ENCODE measurements at places on chromosomes 7 and 10. TPM values are rescaled to one million over a fixed set of nuclear protein-coding genes. Genes with fewer than 3 reads are reported as not detected.

GRCh38 chr10:108421266-108421665 is 1256.8 kb upstream of the SORCS1 start:
- no peak for DNase-seq

The GIMAP4 gene
- total RNA-seq, result 97.8 TPM

- DNase-seq, result peak; percentile 85
Measured at GRCh38 chr7:151876899-151877777, at the start of gene PRKAG2. Gene PRKAG2, minus strand, starts transcription at chr7:151877115. Its CDS starts 495 bp downstream, at chr7:151876620.

GRCh38 chr10:3827266-3827665 is 42.3 kb upstream of the KLF6 start:
- no peak for DNase-seq

GRCh38 chr10:114566064-114566463 is 92.0 kb downstream of the ABLIM1 start:
- no peak for DNase-seq

The DBF4 gene
- 78.7 TPM for total RNA-seq

DNA sequence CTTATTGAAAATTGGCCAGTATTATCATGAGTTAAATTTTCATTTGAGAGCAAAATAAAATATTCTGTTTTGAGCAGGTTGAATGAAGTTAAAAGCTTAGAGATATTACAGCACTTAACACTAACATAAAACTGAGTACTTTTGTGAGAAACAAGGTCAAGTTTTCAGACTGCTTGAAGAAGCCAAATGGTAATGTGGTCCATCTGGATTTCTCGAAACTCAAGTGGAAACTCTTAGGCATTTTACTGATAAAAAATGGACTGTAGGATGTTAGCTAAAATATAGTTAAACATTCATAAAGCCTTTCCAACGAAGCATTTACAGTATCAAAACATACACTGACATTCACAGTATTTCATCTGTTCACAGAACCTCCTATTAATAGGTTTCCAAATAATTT is 528.1 kb upstream of the SEMA3D start:
- DNase-seq, result no peak

DNA sequence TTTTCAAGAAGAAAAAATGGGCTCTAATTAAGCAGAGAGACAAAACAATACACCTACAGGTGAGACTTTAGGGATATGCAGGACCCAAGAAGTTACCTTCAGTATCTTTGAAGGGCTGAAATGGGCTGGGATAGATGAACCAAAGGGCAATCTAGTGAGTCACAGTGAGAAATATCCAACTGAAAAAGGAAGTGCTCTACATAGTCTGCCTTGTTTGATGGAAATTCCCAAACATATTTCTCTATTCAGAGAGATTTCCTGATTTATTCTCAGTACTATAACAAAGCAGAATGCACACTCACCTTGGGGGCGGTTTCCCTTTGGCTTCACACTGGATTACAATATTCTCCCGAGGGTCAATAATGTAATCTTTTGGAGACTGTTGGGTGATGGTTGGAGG is 104.1 kb upstream of the LAMB4 start:
- DNase-seq, result no peak

DNA sequence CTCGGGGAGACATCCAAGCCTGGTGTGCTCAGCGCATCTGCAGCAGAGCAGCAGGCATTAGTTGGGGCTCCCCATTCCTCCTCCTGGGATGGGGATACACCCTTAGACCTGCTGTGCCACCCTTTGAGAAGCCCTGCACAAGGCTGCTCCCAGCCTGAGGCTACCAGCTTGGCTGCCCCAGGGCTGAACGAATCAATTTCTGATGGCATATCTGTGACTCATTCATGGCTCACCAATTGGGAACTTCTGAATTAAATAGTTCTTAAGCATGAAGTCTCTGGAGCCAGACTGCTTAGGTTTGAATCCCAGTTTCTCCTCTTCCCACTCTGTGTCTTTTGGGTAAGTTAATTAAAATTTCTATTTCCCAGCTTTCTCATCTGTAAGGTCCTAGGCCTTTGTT is 16.3 kb upstream of the GLI3 start:
- DNase-seq, result no peak

- no peak for DNase-seq
Measured at GRCh38 chr7:14739841-14740185, 162.7 kb downstream of the DGKB start.
